ENCODE measurements at places on chromosomes 5 and 9. TPM values are rescaled to one million over a fixed set of nuclear protein-coding genes. Genes with fewer than 3 reads are reported as not detected.
A peak's percentile ranks its signal among the peaks of the same experiment; 100 is the strongest.

DNA sequence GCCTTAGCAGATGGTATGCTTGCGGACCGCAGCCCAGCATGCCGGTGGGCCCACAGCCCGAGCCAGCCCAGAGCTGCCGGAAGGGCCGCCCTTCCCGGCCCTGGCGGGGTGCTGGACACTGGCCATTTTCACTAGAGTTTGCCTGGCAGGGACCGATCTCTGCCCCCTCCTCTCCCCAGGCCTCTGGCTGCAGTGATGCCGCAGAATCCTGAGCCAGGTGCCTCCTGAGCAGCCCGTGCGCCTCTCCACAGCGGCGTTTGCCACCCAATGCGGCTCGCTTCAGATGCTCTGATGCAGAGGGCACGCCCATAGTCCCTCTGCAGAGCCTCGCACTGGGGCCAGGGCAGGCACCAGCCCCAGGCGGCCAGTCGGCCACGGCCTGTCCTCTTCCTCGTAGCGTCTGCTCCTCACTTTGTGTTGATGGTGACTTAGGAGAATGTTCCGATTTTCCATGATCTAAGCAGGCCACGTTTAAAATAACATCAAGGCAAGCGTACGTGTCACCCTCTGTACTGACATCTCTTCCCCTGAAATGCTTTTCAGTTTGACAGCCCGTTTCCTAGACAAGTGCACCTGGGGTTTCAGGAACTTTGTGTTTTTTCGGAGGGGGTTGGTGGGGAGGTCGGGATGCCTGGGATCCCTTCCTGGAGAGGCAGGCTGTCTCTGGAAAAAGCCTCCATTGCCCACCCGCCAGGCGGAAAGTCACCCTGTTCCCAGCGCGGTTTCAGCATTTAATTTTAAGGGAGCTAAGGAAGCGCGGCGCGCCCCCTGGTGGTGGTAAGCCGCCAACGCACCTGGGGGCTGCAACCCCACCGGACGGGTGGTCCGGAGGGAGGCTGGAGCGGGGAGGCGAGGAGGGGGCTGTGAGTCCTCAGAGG is 29.8 kb upstream of the HMCN2 start:
- peak; percentile 77 for DNase-seq

- no peak for DNase-seq
Observed at GRCh38 chr5:128154943-128155342, 71.4 kb downstream of the SLC12A2 start.

DNA sequence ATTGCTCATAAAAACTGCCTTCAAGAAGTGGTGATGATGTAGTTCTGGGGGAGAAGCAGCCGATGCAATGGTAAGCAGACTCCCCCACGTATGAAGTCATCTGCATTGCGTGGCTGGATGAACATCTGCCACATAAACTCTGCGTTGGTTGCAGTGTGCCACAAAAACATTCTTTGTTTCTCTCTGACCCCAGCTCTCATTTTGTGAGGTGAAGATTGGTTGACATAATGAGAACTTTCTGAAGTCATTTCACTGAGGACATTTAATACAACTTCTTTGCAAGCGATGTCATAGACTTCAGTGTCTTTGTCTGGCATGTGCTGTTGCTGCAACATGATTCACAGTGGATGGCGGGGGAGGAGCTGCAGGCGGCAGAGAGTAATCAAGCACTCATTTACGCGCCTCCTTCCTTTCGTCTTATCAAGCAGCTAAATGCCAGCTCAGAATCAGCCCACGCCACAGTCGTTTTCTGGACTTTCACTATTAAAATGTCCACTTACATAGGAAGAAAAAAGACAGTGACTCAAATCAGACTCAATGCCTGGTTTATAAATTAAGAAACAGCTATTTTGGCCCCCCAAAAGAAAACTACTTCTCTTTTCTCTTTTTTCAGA is 91.5 kb upstream of the NFIL3 start:
- DNase-seq: peak; percentile 65

DNA sequence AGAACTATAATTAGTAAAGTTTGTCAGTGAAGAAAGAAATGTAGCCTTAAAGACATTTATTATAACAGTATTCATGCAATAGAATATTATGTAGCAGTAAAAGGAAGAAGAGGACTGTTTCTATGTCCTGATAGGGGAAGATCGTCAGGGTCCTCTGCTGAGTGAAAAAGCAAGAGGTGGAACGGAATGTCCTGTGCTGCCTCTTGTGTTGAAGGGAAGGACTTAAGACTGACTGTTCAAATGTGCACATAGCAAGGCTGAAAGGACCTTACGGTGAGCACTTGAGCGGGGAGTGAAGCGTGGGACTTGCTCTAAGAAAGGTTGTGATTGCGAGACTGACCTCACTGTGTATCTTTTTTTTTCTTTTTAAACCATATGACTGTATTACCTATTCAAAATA is 63.2 kb downstream of the SNX24 start:
- no peak for DNase-seq

DNA sequence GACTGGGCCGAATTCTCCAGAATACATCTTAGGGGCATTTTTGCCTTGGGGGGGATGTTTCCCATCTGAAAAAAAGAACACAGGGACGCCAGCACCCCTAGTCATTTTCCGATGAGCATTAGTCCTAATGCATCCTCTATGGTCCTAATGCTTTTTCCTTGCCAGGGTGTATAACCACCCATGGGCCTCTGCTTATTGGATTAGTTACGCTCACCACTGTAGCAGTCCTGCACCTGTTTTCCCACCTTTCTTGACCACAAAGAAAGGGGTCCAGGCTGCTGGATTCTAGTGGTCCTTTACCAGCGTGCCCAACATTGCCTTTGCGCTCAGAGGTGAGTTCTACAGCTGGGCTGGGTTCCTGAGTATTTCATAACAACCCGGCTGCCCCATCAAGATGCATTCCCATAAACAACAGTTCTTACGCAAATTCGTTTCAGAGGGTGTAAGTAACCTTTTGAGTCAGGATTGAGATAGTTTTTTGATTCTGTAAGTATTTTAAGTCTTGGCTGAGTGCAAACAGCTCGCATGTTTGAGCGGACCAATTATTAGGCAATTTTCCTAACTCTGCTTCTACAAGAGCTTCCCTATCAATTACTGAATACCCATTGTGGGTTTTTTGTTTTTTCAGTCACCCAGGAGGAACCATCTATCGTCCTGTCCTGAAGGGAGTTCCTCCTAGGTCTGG is 135.1 kb downstream of the DROSHA start:
- DNase-seq: no peak

- no peak for DNase-seq
Observed at GRCh38 chr5:1259806-1260480, 34.8 kb downstream of the SLC6A18 start.

DNA sequence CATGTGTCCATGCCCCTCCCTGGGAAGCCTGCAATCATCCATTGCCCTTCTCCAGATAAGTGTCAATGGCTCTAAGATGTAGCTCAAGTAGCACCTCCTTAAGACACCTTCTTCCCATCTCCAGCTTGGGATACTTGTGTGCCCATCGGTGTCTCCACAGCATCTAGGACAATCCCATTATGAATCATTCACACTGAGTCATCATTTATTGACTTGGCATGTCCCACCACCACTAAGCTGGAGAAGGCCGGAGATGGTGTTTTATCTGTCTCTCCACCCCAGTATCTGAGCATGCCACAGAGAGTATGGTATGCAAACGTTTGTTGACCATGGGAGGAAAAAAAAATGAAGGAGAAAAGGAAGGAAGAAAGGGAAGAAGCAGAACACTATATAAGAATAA is 342.2 kb downstream of the TRIM32 start:
- no peak for DNase-seq

Gene GAS1
- total RNA-seq: 57.5 TPM

Gene PCDHGB1
- total RNA-seq: 7.6 TPM

Measured in A673 (cell line).